ENCODE measurements at places on chromosomes 4 and X.

DNA sequence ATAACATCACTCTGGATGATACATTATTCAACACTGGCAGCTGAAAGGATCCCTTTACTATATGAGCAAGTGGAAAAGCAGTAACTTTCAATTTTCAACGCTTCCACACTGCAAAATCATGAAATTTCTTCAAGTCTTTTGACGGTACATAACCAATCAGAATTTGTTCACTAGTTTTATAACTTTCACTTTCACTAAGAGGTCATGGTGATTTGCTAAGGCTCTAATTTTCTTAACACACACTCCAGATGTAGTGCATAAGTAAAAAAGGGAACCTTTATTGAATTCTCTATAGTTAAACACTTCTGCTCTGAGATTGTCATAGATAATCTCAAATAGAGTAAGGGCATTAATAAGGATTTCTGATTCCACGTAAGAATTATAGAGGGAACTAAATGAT lies 4.1 kb downstream of the ARMCX2 start:
- no peak for DNase-seq

DNA sequence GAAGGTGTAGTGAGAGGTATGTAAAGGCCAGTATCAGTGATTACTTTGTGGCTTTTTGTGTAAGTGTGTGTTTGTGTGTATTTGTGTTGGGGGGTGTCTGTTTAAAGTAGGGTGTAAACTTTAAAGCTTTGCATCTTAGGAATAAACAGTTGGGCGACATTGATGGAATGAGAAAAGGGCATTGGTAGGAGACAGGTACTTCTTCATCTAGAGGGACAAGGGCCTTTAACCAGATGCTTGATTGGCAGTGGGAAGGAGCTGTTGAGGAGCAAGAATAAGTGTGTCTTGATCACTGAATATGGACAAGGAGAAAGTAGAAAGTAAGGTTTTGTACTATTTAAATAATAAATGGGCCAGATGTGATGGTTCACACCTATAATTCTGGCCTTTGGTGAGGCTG lies 48.8 kb downstream of the RAPGEF2 start:
- DNase-seq = no peak

- DNase-seq = no peak
These were observed 200.4 kb downstream of the ARAP2 start for GRCh38 chr4:36043901-36044300.

- DNase-seq = peak; percentile 54
These were observed 89.6 kb upstream of the PRPS2 start for GRCh38 chrX:12701628-12702027.

DNA sequence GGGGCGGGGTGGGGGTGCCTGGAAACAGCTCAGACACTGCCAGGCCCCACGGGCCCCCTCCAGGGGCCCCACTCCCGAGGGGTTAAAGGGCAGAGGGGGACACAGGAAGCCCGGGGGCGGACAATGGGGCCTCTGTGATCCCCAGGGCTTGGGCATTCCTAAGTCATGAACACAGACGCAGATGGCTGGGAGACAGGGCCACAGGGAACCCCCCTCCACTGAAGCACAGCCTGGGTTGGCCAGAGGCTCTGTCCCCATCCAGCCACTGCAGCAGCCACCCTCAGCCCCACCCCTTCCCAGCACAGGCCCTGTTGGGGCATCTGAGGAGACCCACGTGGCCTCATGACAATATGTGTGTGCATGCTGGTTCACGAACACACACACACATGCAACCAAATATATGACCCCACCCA lies 3.9 kb downstream of the L1CAM start:
- DNase-seq = peak; percentile 78

DNA sequence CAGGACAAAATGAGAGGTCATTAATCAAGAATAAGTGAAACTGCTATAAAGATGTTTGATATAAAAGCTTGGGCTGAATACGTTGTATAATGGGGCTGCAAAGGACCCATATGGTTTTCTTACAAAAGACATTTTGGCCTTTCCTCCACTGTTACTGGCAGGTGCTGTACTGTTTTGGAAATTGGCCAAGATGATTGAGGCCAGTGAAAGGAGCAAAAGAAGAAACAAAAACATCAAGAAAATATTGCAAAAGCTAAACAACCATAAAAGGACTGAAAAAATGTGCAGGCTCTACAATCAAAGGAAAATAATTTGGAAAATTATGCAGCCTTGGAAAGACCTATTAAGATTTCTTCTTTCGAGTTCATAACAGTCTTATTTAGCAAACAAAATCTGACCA lies 222.2 kb upstream of the PPP1R2C start:
- DNase-seq = no peak

DNA sequence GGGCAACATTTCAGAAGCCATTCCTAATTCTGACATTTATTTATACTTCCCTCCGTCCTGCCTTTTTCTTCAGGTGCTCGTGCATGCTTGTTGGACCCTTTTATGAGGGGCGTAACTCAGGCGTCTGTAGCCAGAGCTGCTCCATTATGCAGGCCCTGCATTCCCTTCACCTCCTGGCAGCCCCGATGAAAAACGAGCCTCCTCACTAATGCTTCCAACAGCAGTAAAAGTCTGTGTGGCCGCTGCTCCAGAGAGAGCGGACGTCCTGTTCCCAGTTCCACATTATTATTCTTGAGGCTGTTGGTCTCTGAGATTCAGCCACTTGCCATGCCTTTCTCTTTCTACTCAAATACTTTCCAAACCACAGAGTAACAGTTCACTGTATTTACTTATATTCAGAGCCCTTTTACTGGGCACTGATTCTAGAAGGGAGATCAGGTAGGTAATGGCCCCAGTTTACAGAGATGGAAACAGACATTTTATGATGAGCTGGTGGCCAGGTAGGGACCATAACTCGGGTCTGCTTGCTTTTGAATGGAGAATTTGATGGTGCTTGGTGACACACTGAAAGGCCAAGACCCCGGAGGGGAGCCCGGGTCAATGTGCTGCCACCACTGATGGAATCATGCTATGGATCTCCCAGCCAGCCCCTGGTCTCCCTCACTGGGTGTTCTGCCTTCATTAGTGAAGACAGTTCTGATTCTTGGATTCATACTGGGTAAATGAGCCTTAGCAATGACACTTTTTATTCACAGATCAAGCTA lies 101.0 kb downstream of the GATB start:
- DNase-seq = no peak

- no peak for DNase-seq
These were observed 149.6 kb upstream of the CTSO start for GRCh38 chr4:156103311-156103710.

Data from WERI-Rb-1 (cell line).